ENCODE measurements at places on chromosomes 2 and 18.

- no peak for DNase-seq
These were observed 104.7 kb upstream of the SLC66A3 start for GRCh38 chr2:11050565-11050964.

GRCh38 chr2:224885836-224886547 is 156.3 kb downstream of the DOCK10 start:
- peak; percentile 79 for DNase-seq

GRCh38 chr2:224025874-224026273 is 13.2 kb downstream of the SERPINE2 start:
- DNase-seq: no peak

GRCh38 chr2:46003903-46004473 is 293.2 kb upstream of the EPAS1 start:
- DNase-seq: no peak

GRCh38 chr2:1402064-1402463 is 11.2 kb upstream of the TPO start:
- no peak for DNase-seq

GRCh38 chr18:66795051-66795450 is 191.2 kb upstream of the CDH19 start:
- peak; percentile 17 for DNase-seq

All from mesenchymal stem cell (in vitro differentiated cells and primary cell).